C1 segment of cervical spinal cord (tissue), 14 donors: ENCODE measurements at places on chromosomes 3 and 15.
A peak's percentile ranks its signal among the peaks of the same experiment; 100 is the strongest.

- no peak for DNase-seq
Observed at GRCh38 chr3:106381939-106382335, 513.1 kb upstream of the CBLB start.

GRCh38 chr3:346186-346585 is 149.6 kb downstream of the CHL1 start:
- DNase-seq = no peak

DNA sequence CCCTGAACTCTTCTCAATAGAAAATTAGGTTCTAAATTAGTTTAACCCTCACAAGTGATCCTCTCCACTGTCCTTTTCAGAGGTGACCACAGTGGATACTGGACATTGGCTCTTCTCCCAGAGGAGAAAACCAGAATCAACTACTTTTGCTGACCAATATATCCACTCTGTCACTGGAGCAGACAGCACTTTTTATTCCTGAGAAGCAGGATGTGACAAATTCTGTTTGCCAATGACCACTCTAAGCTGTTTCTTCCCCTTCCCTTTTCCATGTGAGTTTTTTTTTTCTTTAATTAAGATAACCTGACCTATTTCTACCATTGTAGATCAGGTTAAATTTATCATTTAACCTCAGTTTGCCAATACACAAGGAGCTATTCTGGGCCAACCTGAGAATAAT is 79.7 kb upstream of the ZNF280D start:
- DNase-seq = no peak

- DNase-seq = no peak
Observed at GRCh38 chr15:56877255-56877970, 41.0 kb upstream of the TCF12 start.

DNA sequence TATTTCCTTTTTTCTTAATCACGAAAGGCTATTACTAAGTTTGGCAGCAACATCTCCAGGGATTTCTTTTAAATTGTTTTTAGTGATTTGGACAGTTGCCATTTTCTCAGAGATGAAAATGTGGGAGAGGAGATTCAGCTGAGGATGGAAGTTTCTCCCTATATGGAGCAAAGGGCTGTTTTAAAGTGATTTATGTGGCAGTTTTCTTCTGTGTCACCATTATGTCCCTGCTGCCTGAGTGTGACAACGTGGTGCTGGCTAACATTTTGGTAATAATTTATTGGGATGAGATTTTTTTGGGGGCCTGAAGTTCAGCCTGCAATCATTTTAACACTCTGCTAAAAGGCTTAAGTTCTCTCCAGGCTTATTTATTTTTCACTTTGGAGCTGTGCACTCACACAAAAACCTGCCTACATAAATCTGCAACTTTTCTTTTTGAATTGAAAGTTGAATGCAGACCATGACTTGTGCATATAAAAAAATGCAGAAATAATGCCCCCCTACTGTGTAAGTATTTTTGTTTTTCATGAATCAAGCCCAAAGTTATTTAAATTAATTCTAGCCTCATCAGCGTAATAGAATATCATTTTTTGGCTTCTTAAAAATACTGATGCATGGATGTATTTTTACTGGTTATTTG is 210.9 kb downstream of the ZIC1 start:
- no peak for DNase-seq

DNA sequence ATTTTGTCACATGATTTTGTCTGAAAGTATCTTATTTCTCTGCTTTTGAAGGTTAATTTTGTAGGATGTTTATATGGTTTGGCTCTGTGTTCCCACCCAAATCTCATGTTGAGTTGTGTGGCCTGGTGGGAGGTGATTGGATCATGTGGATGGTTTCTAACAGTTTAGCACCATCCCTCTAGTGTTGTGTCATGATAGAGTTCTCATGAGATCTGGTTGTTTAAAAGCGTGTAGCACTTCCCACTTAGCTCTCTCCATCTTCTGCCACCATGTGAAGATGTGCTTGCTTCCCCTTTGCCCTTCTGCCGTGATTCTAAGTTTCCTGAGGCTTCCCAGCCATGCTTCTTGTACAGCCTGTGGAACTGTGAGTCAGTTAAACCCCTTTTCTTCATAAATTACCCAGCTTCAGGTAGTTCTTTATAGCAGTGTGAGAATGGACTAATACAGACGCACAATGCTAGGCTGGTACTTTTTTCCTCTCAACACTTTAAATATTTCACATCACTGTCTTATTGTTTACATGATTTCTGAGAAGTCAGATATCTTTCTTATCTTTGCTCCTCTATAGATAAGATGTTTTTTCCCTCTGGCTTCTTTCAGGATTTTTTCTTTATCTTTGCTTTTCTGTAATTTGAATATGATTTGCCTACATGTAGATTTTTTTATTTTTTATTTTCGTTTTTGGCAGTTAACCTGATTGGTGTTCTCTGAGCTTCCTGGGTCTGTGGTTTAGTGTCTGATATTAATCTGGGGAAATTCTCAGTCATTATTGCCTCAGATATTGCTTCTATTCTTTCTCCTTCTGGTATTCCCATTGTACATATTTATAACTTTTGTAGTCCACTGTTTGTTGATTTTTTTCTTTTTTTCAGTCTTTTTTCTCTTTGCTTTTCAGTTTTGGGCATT is 22.2 kb downstream of the BTD start:
- DNase-seq = no peak

- DNase-seq = no peak
Observed at GRCh38 chr15:92033723-92034122, 180.2 kb downstream of the SLCO3A1 start.

DNA sequence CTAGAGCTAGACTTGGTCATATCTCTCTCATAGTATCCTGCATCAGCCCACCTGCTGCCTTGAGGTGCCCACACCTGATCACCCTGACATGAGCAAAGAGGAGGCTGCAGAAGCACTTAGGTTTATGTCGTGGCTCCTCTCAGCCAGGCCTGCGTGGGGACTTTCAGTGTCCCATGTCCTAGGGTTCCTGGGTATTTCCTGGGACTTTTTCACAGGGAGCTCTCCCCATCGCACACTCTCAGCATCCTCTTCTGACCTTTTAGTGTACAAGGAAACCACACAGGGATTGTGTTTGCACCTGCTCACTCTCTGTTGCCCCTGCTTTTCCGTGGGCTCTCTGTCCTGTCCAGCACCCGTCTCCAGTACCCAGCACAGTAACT is 61.4 kb downstream of the ARNT2 start:
- no peak for DNase-seq

DNA sequence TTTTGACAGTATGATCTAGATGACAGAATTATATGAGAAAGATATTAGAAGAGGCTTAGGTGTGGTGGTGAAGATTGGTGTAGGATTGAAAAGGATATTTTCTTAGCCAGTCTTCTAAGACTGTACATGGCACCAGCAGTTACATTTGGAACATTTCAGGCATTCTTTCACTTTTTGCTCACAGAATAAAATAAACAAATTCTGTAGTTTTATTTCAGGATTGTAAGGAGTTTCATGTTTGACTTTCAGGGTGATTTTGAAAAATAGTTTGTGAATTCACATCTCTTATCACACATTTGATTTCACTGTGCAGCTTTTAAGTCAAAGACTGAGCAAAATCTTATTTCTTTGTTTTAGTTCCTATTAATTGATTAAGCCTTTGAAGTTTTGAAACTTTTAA is 27.1 kb downstream of the DNAJC13 start:
- no peak for DNase-seq

GRCh38 chr15:34217587-34218225 is 7.1 kb upstream of the EMC4 start:
- no peak for DNase-seq

- peak; percentile 13 for DNase-seq
Observed at GRCh38 chr15:63457379-63457778, 47.0 kb upstream of the USP3 start.

DNA sequence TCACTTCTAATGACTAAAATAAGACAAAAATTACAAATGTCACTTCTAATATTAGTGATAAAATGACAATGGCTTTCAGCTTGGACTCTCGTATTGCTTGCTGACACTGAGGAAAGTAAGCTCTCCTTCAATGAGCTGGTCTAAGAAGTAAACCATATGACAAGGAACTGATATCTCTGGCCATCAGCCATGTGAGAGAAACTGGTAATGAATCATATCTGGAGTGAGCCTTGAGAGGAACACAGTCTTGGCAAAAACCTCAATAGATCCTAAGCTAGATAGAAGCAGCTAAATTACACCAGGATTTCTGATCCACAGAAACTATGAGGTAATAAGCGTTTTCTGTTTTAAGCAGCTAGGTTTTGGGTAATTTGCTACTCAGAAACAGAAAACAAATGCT is 1575.1 kb downstream of the OTOL1 start:
- DNase-seq = no peak
